ENCODE measurements at places on chromosomes 5 and 9.
A peak's percentile ranks its signal among the peaks of the same experiment; 100 is the strongest.

DNA sequence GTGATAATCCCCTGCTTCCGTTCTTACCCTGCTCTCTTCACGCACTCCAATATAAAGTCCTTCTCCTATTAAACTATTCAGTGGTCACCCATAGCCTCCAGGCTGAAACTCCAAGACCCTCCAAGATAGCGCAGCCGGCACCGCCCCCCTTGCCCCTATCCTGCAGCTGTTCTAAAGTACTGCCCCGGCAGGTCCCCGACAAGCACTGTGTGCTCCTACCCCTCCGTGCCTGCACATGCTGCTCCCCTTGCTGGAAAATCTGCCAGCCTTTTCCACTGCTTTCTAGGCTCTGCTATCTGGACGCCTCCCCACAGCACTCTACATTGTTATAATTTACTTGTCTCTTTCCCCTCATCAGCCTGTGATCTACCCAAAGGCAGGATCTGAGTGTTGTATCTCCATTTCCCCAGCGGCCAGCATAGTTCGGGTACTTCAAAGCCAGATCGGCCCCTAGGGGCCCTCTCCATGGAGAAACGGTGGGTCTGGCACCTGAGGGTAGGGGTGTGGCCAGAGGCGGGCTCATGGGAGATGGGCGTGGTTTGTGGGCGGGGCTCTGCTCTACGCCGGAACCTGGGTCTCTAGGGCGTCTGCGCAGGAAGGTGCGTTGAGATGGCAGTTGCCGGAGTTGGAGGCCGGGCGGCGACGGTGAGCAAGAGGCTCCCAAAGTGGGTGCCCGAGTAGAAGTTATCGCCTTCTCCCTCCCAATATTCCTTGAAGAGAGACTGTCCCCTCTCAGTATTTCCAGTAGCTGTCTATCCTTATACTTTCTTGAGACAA lies 83.5 kb upstream of the RUSC2 start:
- no peak for DNase-seq

DNA sequence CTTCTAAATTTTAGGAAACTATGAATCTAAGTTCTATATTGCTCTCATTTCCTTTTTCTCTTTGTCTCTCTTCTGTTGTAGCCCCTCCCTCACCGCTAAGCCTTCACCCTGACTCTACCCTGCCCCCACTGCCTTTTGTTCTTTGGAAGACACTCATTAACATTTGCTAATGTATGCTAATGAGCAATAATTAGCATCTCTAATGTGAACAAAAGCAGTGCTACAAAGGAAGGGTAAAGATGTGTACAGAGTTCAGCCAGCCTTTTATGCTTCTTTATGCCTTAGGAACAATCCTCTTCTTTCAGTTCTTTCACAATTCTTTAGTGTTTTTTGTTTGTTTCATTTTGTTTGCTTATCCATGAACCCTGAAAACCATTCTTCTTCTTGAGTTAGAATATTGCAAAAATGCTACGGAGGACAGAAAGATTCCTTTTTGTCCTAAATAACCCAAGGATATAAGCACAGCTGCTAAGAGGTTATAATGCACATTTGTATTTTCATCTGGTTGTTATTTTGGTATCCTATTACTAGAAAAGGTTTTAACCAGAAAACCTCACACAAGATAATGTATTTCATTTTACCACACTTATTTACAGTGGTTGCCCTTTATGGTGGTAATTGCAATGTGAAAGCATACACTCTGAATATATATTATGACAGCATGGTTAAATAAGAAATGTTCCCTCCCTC lies 159.3 kb downstream of the TMC1 start:
- no peak for DNase-seq

- no peak for DNase-seq
Observed at GRCh38 chr5:72518001-72518683, 10.9 kb upstream of the ZNF366 start.

- peak; percentile 66 for DNase-seq
Observed at GRCh38 chr5:28766565-28767158, 1728.3 kb upstream of the CDH9 start.

DNA sequence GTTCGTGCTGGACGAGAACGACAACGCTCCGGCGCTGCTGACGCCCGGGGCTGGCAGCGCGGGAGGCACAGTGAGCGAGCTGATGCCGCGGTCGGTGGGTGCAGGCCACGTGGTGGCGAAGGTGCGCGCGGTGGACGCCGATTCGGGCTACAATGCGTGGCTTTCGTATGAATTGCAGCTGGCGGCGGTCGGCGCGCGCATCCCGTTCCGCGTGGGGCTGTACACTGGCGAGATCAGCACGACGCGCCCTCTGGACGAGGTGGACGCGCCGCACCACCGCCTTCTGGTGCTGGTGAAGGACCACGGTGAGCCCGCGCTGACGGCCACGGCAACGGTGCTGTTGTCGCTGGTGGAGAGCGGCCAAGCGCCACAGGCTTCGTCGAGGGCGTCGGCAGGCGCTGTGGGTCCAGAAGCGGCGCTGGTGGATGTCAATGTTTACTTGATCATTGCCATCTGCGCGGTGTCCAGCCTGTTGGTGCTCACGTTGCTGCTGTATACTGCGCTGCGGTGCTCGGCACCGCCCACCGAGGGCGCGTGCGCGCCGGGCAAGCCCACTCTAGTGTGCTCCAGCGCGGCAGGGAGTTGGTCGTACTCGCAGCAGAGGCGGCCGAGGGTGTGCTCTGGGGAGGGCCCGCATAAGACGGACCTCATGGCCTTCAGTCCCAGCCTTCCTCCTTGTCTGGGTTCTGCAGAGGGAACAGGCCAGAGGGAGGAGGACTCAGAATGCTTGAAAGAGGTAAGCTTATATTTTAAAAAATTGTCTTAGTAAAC lies 2.2 kb downstream of the PCDHA13 start:
- no peak for DNase-seq

- DNase-seq: no peak
Observed at GRCh38 chr5:153713943-153714342, 223.5 kb downstream of the GRIA1 start.

- DNase-seq: no peak
Observed at GRCh38 chr9:95224376-95225019, 93.0 kb downstream of the FANCC start.

DNA sequence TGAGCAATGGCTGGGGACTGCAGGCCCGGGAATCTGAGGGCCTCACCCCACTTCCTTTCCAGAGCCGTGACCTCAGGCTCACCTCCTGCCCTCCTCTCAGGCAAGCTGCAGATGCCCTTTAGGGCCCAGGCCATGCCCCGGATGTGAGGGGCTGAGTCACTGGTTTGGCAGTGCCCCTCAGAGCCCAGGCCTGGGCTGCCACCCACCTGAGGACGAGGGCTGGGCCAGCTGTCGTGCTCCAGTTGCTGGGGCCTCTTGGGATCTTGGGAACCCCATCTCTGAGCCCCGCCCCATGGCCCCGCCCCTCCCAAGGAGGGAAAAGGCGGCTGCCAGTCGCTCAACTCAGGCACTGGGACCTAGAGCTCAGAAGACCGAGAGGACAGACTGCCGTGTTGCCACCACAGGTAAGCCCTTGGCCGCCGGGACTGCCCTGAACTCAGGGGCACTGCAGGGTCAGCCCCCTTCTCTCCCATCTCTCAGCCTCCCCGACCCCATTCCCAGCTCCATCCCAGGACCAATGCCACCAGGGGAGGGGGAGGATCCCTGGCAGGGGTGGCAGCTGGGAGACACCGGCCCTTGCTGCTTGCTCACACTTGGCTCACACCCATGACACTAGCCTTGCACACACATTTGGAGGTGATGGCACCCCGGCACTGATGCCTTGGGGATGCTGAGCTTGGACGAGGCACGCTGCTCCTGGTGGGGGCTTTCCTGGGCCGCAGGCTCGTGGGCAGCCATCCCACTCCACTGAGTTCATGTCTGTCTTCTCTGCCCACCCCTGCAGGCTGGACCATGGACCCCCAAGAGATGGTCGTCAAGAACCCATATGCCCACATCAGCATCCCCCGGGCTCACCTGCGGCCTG lies at the start of gene CYSRT1:
TSS of gene CYSRT1 (plus strand) at position 345 of the 865 bp plus-strand sequence. CDS start at position 793, 448 bp downstream.
- DNase-seq: peak; percentile 37

DNA sequence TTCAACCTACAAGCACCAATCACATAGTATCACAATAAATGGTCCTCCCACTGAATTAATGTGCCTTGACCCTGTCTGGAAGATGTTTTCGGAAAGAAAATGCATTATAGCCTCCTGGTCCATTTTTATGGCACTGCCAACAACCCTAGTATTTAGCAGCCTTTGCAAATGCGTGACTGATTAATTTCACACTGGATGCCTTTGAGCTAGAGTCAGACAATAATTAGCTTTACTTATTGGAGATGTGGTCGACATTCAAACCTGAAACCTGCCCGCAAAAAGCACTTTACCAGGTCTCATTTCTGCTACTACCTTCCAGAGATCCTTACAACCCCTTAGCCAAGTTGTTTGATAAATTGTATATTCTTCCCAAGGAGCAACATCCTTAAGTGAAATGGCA lies 119.3 kb upstream of the DPYSL3 start:
- no peak for DNase-seq

DNA sequence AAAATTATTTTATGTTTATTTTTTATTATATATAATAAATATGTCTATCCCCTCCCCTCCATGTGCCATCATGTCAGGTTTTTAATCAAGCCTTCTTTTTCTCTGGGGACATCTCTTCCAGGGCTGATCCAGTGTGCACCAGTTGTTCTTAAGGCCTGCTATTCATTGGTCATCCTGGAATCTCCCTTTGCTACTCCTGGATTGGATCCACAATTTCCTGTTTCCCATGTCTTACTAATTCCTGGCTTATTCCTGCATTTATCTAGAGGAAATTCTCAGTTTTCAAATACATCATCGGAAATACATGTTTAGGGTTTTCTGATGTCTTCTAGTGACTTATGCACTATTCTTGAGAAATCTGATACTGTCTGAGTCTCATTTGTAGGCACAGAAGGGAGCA lies 56.8 kb downstream of the ANGPTL2 start:
- no peak for DNase-seq

- DNase-seq: peak; percentile 92
Observed at GRCh38 chr5:146042628-146043279, 62.6 kb downstream of the PLAC8L1 start.

GRCh38 chr5:89560696-89561095 lies 677.7 kb upstream of the MEF2C start:
- DNase-seq: no peak

- no peak for DNase-seq
Observed at GRCh38 chr5:154319736-154320135, 126.1 kb upstream of the SAP30L start.

- DNase-seq: no peak
Observed at GRCh38 chr5:133527311-133527710, 85.0 kb downstream of the FSTL4 start.

DNA sequence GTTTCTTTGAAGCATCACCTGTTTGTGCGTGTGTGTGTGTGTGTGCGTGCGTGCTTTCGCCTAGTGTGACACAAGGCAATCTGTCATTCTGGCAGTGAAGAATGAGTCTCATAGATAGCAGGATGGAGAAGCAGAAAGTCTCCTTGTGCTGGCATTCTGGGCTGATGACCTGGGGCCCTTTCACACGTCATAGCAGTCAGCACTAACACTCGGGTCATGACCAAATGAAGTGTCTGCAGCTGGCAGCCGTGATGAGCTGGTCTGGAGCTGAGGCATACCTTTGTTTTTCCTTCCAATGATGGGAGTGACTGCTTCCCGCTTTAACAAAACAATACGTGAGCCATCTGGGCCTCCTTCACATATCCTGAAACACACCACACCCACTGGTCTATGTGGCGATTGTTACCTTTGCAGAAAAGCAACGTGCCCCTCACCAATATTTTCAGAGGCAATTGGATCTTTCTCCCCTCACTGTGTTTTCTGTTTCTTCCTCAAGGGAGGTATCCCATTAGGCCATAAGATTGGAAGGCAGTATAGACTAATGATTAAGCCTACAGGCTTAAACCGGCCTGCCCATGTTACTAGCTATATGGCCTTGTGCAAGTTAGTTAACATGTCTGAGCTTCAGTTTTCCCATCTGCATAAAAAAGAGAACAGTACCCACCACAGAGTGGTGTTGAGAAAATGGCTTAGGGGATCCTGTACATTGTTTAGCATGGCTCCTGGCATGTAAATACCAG lies 88.8 kb downstream of the SREK1 start:
- DNase-seq: no peak

DNA sequence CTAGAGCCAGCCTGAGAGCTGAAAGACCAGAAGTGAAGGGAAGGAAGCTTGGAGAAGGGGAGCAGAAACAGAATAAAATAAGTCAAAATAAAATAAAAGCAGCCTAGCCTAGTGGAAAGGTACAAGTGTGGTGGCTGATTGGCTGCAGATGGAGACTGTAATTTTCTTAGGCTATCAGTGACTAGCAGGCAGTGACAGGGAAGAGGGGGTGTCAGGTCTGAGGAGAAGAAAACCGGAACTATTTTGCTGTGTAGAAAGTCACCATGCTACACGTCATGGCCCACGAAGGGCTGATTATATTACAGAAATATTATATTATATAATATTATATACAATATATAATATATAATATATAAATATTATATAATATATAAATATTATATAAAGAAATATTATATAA lies 98.1 kb upstream of the TAF11L2 start:
- no peak for DNase-seq

DNA sequence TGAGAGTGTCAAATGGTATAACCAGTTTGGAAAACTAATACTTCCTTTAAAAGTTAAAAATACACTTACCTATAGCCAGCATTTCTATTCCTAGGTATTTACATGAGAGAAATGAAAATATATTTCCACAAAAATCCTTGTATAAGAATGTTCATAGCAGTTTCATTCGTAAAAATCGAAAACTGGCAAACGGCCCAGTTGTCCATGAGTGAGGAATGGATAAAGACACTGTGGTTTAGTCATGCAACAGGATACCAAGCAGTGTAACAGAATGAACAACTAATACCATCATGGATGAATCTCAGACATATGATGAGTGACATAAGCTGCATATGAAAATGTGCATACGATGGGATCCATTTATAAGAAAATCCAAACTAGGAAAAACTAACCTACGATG lies 136.7 kb downstream of the MACROH2A1 start:
- no peak for DNase-seq

- no peak for DNase-seq
Observed at GRCh38 chr9:77848897-77849296, 182.7 kb downstream of the GNAQ start.

- DNase-seq: no peak
Observed at GRCh38 chr9:21294904-21295538, 10.1 kb downstream of the IFNA5 start.
